CD4-positive, alpha-beta T cell treated with Interferon gamma for 1 hour (primary cell): ENCODE measurements at places on chromosomes 11 and 22.

GRCh38 chr22:25281675-25282345 lies 62.4 kb downstream of the CRYBB2 start:
- DNase-seq = no peak

DNA sequence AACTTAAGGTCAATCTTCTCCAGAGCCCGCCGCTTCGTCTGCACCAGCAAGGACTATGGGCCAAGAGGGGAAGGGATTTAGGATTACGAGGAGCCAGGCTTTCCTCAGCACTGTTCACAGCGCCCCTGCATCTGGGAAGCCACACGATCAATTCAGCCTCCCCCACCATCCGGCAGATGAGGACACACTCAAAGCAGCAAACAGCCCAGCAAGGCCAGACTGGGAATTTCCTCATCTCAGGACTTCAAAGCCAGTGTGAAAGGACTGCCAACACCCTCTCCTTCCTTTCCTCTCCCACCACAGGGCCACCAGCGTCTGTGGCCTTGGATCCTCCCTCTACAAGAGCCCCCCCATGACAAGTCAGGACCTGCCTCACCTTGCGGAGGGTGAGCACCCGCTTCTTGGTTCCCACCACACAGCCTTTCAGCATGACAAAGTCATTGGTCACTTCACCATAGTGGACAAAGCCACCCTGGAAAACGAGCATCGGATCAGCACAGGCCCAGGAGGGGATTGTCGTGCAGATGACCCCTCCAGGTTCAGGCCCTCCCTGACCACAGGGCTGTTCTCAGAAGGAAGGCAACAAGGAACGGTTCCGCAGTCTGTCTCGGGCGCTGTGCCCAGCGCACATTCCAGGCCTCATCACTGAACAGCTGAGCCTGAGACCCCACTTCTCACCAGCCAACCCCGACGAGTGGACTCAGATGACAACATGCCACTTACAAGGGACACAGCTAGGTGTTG lies 6.0 kb downstream of the RPL3 start:
- no peak for DNase-seq

DNA sequence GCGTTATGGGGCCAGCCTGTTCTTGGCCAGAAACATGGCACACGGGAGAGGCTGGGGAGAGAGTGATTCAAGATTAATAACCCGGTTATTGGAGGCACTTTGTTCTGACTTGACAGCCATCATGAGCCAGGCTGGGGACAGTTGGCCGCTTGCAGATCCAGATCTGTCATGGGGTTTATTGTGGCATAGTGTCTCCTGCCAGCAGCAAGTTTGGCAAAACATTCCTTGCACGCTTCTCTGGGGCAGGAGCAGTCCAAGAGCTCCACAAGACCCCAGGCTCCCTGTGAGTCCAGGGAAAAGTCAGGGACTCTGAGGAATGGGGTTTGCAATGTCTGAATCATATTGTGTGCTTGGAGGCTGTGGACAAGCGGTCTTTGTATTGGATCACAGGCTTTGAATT lies 270.4 kb downstream of the MIAT start:
- DNase-seq = no peak

DNA sequence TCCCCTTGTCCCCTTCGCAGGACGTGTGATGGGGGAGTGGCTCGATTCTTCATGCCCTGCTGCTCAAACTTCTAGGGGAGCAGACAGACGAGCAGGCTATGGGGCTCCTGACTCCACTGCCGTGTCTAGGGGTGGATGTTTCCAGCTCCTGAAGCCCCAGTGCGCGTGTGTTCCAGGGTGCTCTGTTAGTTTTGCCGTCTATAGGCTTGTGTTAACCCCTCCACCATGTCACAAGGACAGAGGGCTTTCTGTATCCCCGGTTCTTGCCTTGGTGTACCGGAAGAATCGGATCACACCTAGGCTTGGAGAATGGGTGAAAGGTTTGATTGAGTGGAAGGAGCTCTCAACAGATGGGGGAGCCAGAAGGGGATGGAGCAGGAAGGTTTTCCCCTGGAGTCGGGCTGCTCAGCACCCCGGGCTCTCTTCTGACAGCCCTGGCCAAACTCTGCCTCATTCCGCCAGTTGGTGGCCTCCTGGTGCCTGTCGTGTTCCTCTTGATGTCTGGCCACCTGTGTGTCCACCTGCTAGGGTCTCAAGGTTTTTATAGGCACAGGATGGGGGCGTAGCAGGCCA lies 810.7 kb downstream of the BRD1 start:
- DNase-seq = no peak

- no peak for DNase-seq
Measured at GRCh38 chr11:111135101-111135500, 110.4 kb upstream of the POU2AF2 start.
